Activated CD4-positive, alpha-beta T cell treated with anti-CD3 and anti-CD28 coated beads, Interleukin-10, Interleukin-2, amounts not matched to agents 100 ng/mL and 50 ng/mL, durations not matched to agents 16 hours and 8 hours (primary cell): ENCODE measurements at places on chromosomes 6 and 20.

DNA sequence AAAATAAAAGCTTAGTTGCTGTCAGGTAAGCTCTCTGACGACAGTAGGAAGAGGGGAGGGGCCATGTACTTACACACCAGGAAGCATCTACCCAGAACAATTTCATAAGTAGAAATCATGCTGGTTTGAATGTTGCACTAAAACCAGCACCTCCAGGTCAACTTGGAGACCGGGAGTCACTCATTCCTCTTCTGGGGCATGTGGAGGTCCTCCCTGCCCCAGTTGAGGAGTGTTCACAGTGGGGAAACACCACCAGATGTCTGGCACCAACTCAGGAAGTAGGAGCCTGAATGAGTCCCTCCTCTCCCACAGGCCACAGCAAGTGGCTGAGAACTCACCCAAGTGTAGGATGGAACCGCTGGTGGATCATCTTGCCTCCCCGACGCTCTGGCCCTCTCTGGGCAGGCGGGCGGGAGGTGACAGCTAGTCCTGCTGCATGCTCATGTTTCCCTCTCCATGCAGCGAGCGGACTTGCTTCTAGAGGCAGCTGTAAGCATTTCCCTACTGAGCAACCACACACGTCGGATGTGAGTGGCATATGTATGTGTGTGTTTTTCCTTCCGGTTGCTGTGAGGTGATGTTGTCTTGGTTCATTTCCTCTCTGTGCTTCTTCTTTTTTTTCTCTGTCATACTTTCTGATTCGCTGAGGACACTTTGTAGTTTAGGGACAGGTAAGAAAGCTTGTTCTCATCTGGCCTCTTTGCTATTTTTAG is 149.5 kb upstream of the NEDD9 start:
- DNase-seq = peak; percentile 88

DNA sequence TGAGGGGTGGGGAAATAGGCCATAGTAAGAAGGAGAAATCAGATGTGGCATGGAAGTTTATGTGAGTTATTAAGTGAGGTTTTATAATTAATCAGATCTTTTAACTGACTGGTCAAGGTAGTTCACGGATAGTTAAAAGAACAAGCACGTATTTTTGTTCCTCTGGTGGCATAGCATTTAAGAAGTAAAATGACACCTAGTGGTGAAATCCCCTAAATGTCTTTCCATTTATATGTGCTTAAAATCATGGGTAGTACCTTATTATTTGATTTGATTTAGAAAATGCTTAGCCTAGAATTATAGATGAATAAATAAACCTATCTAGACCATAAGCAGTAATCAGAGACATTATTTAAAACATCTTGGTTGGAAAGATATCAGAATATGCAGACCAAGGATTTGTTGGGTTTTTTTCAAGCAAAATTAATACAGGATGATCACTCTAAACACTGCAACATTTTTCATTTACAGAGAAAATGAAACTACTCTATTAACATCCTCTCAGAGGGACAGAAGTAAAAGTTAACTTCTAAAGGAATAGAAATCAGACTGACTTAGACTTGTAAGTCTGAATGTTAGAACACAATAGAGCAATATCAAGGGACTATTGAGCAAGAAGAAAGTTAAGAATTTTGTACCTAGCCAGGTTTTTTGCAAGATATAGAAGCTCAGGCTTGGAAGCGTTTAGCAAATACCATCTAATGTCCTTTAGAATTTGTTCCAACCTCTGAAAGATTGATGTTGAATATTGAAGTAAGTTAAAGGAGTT is 81.1 kb downstream of the STXBP5 start:
- DNase-seq = peak; percentile 29

- DNase-seq = no peak
These were observed 7.2 kb downstream of the ACSS1 start for GRCh38 chr20:25050501-25051350.

DNA sequence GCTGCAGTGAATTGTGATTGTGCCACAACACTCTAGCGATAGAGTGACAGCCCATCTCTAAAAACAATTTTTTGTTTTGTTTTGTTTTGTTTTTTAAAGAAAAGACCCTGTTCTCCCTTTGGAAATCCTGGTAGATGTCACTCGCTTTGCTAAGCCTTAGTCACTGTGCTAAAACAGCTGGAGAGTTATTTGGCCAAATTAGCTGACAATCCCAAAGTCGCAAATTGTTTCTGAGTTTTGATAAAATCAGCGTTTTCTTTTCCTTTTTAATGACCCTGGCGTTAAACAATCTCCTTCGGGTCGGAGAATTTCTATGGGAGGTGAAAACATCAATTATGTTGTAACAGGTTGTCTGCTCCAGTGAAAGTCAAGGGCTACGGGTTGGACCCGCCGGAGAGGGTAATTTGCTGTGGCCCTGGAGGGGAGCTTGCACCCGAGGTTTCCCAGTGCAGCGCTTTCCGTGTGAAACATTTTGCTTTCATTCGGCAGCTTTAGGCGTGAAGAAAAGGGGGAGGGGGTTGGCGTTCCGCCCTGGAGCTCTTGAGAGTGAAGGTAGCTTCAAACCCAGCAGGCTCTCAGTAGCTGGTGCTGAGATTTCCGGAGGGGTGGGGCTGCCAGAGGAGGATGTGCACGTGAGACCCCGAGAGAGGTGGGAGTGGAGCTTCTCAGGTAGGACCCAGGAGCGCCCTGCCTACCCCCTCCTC is 296.6 kb downstream of the PHACTR1 start:
- peak; percentile 11 for DNase-seq

DNA sequence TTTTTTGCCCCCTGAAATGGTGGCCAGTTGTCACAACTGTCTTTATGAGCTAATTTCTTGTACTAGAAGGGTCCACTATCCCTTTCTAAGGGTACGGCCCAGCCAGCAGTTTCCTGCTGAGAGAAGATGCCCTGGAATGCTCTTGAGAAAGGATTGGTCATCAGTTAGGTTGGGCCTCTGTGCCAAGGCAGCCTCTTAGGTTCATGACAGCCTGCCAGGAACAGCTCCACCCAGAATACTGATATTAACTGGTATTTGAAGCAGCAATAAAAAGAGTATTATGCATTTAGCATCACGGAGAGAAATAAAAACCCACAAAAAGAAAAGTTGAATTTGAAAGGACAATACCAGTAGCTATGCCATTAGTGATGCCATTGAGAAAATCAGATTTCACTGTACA is 9.0 kb upstream of the HINT3 start:
- no peak for DNase-seq
